GDM1 (cell line): ENCODE measurements at places on chromosomes 4 and X.
A peak's percentile ranks its signal among the peaks of the same experiment; 100 is the strongest.

- DNase-seq = no peak
These were observed 53.1 kb downstream of the ATXN3L start for GRCh38 chrX:13266641-13267345.

DNA sequence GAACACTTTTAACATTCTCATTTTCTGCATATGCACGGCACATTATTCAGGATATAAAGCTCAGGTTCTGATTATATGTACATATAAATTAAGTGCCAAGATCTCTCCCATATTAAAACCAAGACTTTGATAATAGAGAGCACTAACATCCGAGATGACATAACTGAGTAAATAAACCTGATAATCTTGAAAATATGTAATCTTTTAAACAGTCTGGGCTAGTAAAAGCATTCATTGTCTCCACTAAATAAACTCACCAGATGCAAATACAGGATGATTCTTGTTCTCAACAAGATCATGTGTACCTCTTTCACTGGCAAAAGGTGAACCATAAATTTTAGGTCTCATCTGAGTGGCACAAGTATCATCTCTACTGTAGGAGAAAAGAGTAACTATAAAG, 942.2 kb downstream of the TRAM1L1 start:
- DNase-seq = no peak

DNA sequence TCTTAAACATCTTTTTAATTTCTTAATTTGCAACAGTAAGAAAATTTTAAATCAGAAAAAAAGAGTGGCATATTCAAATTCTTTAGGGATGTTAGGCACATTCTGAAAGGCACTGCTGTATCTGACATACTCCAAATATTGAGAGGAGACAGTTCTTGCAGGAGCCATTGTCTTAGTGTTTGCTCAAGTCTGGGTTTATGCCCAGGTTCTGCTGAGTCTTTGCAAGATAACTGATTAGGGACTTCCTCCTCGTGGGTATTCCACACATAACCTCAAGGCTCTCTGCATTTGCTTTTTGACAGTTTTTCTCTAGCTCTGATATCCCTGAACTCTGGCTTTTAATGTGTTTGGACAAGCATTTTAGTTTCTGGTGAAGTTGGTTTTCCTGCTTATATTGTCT, 52.6 kb downstream of the RPS3A start:
- DNase-seq = no peak

- DNase-seq = no peak
These were observed 49.6 kb downstream of the KIT start for GRCh38 chr4:54707406-54707805.

DNA sequence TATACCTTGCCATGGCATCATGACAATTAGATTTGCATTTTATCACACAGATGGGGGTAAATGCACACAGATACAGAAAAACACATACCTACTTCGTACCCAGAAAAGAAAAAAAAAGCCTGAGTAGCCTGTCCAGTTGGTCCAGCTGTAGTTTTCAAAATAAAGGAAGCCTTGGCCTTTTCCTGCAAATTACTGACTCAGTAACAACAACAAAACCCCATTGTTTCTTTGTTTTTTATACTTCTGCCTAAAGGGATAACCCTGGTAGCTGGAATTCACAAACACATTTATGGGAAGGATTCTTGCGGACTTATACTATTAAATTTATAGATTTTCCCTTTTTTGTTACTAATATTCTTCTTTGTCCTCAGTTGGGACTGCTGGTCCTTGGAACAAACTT, 156.4 kb upstream of the PCDH10 start:
- no peak for DNase-seq

DNA sequence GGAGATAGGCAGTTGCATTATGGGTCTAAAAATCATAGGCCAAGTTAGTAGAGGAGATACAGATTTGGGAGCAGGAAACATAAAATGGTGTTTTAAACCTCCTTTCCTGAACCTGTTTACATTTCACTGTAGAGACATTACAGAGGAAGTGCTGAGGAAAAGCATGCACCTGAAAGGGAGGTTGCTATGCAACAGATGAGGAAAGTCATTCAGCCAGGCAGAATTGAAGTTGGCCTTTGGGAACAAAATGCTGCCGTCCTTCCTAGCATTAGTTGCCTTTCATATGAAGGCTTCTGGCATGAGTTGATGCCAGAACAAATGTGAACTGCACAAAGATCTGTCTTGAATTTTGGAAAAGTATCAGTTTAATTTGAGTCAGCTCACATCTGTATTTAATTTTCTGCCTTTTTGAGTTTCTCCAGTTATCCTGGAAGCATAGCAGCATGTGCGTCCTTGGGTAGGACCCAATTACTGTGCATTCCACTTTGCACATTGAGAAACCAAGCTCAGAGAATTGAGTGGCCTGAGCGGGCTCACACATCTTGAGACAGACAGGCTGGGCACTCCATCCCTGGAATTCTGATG, 38.2 kb downstream of the MAGED1 start:
- DNase-seq = no peak

- DNase-seq = no peak
These were observed 10.9 kb downstream of the ASB5 start for GRCh38 chr4:176258135-176258534.

- DNase-seq = no peak
These were observed 1.6 kb downstream of the MED14 start for GRCh38 chrX:40733706-40734105.

DNA sequence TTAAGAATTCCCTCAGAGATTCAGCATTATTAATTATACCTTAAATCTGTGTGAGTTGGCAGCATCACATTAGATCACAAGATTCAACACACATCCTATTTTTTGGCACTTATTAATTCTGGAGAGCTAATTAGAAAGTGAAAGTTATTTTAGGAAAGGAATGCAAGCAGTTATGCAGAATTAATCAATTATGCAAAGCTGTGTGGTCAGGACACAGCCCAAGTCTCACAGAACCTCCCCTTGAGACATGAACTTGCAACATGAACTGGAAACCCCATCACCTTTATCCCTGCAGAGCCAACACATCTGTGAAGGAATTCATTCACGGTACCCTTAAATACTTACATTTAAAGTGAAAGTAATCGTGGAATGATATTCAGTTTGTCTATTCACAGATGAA, 80.5 kb downstream of the TSPAN5 start:
- DNase-seq = no peak

- DNase-seq = no peak
These were observed 128.5 kb downstream of the ATG4A start for GRCh38 chrX:108219949-108220601.

DNA sequence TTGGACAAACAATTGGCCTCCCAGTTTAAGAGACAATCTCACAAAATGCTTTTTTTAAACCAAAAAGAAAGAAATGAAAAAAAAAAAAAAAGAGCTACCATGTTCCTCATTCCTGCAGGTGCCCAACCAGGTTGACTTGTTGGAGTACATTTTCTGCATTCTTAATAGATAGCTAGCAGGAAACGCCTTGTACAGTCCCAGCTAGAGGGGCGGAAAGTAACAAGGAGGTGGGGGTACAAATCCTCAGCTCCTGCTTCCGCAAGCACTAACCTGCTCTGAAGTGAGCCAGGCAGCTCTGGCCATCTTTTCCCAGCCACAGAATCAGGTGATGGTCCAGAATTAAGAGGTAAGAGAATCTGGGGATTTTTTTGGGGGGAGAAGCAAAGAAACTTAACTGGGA, at the start of gene VGLL1:
Gene VGLL1, plus strand, starts transcription at position 265 of the 400 bp plus-strand sequence. CDS start 3,806 bp downstream, outside the sequence.
- DNase-seq = no peak

DNA sequence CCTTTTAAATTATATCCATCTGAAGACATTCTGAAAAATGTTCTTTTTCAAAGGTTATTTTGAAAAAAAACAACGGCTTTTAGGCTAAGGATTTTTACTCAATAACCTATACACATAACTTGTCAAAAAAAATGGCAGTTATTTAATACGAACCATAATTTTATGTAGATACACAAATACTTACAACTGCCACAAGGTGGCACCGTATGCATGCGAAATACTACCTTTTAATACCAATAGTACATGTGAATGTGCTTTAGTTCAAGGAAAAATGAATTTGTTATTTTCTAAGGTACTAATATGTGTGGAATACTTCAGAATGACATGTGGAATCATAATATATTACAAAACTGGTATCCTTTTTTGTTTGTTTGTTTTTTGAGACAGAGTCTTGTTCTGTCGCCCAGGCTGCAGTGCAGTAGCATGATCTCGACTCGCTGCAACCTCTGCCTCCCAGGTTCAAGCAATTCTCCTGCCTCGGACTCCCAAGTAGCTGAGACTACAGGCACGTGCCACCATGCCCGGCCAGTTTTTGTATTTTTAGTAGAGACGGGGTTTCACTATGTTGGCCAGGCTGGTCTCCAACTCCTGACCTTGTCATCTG, 4.6 kb upstream of the MAD2L1 start:
- peak; percentile 35 for DNase-seq

- no peak for DNase-seq
These were observed 359.5 kb downstream of the C4orf33 start for GRCh38 chr4:129455482-129455881.

DNA sequence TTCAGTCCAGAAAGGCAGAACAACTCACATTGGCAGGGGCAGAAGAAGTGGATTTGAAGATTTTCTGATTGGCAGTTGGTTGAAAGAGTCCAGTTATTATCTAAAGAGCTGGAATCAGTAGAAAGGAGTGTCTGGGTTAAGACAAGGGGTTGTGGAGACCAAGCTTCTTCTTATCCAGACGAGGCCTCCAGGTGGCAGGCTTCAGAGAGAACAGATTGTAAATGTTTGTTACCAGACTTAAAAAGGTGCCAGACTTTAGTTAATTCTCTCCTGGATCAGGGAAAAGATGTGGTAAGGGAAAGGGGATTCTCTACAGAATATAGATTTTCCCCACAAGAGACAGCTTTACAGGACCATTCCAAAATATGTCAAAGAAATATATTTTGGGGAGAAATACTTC, 36.7 kb upstream of the TLR3 start:
- DNase-seq = no peak

DNA sequence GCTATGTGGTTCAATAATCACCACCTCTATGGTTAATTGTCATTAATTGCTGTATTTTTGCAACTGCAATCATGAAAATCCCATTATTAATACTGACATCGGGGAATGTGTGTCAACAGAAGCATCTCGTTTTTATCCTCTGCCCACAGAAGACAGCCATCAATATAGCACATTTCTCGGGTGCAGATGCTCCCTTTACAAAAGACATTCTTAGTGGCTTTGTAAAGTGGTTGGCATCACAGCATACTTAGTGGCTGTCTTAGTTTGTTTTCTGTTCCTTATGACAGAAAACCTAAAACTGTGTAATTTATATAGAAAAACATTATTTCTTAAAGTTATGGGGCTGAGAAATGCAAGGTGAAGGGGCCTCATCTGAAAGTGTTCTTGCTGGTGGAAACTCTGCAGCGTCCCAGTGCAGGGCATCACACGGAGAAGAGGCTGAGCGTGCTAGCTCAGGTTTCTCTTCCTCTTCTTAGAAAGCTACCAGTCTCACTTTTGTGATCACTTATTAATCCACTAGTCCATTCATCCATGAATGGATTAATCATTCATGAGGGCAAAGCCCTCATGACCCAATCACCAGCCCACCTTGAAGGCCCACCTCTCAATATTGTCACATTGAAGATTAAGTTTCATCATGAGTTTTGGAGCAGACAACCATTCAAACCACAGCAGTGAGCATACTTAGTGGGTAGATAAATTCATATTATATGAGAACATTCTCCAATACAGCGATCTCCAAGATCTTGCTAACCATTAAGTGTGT, 1067.7 kb upstream of the PABPC4L start:
- no peak for DNase-seq

DNA sequence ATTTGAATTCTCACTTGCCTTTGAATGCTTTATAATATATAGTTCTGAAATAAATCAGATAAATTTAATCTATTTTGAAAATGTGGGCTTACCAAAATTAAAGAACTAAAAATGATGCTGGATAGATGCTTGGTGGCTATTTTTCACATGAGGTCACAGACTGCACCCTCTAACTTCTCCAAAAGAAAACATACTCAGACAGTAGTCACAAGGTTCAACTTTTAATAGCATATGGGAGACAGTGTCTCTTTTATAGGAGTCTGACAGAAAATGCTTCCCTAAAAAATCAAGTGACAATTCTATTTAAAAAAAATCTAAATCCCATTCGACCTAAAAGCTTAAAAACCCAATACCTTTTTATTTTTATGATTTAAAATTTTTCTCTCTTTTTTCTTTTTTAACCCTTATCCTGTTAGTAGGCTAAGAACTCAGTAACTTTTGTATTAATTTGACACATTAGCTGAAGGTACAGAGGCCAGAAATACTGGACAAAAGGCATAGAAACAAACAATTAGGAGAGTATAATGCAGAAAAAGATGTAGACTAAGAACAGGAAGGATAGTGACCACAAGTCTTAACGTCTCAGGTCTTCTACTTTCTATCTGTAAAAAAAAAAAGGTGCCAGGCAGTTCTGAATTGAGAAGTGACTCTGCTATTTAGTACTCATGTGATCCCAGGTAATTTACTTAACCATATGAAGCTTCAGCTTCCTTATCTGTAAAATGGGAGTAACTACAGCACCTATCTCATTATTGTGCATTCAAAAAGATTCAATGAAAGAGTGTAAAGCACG, 7.6 kb downstream of the TIGD4 start:
- no peak for DNase-seq

DNA sequence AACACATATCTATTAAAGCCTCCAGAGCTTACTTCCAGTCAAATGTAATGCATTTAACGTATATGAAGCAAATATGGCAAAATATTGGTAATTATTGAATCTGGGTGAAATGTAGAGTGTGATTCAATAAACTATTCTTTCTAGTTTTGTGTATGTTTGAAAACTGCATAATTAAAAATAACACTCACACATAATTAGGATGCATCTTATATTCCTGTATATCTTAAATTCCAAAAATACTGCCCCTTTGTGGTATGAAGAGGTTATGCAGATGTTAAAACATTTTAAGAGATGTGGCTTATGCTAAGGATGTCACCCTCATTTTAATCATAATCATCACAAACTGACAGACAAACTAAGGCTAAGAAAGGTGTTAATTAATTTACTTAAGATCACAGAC, 182.9 kb downstream of the COX18 start:
- no peak for DNase-seq

- DNase-seq = no peak
These were observed 440.0 kb upstream of the PCDH10 start for GRCh38 chr4:132709056-132709455.

DNA sequence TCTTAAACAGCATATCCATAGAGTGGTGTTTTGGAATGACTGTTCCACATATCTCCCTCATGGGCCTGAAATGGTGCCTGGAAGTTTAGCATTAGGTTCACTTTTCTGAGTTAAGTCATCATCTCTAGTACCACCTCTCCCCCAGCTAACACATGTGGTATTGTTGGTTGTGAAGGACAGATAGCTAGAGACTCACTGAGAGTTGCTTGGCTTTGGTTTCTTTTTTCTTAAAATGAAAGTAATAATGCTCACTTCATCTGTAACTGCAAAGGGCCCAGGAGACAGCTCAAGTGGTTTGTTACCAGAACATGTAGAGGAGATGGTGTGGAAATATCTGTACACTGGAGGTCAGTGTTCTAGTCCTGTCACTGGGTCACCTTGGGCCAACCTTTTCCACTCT, 90.9 kb downstream of the EFNB1 start:
- no peak for DNase-seq

GRCh38 chrX:153637121-153638040, 9.6 kb upstream of the DUSP9 start:
- no peak for DNase-seq
